ENCODE measurements at places on chromosomes 3 and 15.

GRCh38 chr3:50356553-50356952, 2.8 kb downstream of the TMEM115 start:
- no peak for DNase-seq

DNA sequence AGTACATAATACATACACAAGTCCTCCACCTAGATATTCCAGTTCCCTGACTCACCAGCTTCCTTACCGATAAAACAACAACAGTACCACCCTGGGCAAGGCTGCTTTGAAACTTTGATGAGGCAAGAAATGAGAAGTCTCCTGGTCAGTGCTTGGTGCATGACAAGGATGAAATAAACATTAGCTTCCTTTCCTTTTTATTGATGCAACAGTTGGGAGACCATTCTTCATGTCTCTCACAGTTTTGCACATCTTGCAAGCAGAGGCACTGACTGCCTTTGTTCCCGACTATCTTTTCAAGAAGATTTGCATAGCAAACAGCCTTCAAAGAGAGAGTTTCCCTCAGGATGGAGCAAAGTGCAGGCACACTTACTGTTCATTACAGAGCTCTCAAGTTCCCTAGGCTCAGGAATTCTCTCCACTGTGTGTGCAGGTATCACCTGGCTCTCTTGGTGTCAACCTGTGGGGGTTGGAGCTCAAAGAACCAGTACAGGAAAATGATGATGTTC, 65.2 kb downstream of the MYLK start:
- DNase-seq, result no peak

DNA sequence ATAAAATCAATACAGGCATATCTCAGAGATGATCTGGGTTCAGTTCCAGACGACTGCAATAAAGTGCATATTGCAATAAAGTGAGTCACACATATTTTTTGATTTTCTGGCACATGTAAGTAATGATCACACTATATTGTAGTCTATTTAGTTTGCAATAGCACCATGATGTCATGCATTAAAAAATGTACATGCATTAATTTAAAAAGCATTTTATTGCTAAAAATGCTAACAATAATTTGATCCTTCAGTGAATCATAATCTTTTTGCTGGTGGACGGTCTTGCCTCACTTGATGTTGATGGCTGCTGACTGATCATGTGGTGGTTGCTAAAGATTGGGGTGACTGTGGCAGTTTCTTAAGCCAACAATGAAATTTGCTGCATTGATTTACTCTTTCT, 511.1 kb downstream of the OTOL1 start:
- DNase-seq, result no peak

GRCh38 chr15:50814634-50815033, 49.1 kb upstream of the SPPL2A start:
- DNase-seq, result no peak

GRCh38 chr15:95624616-95625361, 705.7 kb upstream of the NR2F2 start:
- no peak for DNase-seq

DNA sequence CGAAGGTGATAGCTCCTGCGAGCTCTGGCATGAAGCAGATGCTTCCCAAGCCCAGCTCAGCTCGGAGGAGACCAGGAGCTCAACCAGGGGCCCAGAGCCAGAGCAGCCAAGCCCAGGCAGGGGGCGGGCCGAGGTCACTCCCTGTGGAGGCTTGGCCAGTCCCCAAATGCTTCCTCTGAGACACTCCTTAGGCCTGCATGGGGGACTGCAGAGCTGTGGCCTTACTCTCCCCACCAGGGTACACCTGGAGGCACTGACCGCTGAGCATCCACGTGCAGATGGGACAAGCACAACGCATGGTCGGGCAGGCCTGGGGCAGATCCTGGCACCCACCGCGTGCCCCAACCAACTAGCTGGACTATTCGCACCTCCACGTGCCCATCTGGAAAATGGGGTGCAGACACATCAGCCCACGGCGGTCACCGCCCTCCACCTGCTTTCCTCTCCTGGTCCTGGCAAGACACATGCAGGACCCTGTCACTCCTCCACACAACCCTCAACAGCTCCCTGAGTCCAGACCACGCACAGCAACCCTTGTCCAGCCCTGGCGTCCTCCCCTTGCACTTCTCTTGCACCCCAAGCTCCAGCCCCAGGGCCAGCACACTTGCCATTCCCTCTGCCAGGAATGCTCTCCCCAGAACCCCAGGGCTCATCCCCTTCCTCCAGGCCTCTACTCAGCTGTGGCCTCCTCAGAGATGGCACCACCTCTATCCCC, 164.7 kb upstream of the IQSEC1 start:
- no peak for DNase-seq

- DNase-seq, result no peak
Measured at GRCh38 chr15:29134641-29135308, 134.8 kb downstream of the NSMCE3 start.

DNA sequence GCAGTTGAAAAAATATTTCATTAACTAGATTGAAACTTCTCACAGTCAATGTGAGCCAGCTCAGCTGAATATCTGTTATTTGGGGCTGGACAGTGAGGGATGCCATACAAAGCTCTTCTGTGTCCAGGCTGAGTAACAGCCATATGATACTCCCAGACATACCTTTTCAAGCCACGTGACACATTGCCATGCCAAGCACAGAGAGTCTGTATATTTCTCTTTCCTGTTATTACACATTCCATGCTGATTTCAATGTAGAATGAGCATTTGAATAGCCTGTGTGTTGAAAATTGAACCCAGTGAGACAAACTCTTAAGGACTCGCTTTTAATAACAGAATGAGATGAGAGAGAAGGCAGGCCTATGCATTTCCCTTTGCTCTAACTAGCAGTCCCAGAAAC, 334.7 kb upstream of the RASGRP1 start:
- DNase-seq, result no peak

- DNase-seq, result no peak
Measured at GRCh38 chr15:40081691-40082194, 26.9 kb downstream of the BMF start.

GRCh38 chr15:52295421-52296001, at the start of gene MYO5C:
Gene MYO5C (minus strand): TSS chr15:52295804. CDS start chr15:52295636, 168 bp downstream.
- no peak for DNase-seq

- DNase-seq, result no peak
Measured at GRCh38 chr3:165783383-165783782, 53.8 kb downstream of the BCHE start.

- DNase-seq, result no peak
Measured at GRCh38 chr15:39730552-39730951, 52.1 kb downstream of the FSIP1 start.

DNA sequence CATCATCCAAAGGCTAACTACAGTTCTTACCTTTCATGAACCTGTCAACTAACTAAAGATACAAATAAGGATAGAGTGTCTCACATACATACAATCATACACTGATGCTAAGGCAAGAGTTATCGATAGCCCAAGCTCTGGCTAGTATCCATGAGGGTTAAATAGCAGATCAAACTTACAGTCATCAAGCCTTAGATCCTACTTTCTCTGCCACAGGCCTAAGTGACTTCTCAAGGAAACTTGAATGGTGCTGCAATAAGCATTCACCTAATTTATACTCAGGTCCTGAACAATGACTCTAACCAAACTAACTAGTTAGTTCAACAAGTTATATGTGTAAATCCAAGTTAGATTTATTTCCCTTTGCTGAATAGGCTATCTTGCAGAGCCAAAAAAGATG, 51.0 kb downstream of the ALDH1A2 start:
- no peak for DNase-seq

DNA sequence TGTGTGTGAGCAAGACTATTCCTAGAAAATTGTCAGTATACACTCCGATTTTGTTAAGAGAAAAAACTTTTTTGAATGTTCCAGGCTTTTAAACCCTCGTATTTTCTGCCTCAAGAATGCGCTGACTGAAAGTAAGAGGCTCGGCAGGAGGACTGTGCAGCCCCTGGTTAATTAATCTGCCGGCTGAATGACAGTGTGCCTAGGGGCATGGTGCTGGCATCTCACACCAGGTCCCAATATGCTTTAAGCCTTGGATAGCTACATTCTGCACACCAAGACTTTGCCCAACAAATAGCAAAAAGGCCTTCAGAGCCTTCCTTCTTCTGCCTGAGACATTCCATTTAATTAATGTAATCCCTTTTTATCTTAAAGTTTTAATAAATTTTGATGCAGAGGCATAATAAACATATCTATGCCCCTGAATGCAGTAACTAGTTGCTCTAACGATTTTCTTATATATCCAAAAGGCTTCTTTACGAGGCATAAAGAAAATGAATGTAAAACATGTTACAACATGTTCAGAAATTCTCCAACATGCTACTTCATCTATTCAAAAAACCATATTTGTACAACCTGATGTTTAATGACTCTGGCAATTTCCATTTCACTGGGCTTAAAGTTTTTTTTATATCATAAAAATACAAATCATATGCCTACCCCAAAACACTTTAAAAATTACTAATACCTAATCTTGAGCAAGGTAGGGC, 37.9 kb downstream of the DPH6 start:
- DNase-seq, result no peak

- DNase-seq, result no peak
Measured at GRCh38 chr15:64197425-64197824, 34.6 kb upstream of the PPIB start.

DNA sequence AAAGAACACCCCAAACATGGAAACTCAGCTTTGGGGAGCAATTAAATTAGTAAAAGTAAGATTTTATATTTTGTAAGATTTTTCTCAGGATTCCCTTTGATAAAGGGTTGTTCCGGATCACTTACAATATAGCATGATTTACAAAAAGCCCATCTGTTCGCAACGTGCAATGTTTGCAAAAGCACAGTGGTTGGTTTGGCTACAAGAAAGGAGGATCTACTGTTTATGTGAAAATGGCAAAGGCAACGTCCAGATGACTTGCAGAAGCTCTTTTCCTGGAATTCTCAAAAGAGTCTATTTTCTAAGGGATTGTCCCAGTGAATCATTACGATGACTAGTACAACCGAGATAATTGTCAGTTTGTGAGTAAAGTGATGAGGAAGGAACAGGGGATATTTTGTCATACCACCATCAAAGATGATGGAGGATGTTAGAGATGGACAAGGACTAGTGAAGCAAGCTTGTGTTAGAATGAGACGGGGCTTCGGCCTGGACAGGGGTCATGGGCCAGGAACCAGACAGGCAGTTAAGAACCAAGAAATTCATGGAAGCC, 71.6 kb downstream of the CRYGS start:
- DNase-seq, result no peak

DNA sequence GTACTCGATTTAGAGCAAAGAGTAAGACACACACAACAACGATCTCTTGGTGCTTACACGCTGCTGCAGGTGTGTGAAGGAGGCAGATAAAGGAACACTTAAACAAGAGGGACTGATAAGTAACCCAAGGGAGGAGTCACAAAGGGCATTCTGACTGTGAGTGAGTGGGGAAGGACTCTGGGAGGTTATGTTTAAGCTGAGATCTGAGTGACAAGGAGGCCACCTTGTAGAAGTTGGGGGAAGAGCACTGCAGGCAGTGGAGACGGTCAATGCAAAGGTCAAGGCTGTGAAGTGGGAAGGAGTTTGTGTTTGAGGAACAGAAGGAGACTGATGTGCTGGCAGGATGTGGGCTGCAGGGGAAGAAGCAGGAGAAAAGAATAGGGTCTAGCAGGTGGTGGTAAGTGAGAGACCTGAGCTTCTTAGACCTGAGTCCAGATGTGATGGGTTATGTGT, 63.1 kb downstream of the LPP start:
- DNase-seq, result no peak

GRCh38 chr3:107598926-107599771, 76.4 kb downstream of the BBX start:
- DNase-seq, result peak; percentile 52

DNA sequence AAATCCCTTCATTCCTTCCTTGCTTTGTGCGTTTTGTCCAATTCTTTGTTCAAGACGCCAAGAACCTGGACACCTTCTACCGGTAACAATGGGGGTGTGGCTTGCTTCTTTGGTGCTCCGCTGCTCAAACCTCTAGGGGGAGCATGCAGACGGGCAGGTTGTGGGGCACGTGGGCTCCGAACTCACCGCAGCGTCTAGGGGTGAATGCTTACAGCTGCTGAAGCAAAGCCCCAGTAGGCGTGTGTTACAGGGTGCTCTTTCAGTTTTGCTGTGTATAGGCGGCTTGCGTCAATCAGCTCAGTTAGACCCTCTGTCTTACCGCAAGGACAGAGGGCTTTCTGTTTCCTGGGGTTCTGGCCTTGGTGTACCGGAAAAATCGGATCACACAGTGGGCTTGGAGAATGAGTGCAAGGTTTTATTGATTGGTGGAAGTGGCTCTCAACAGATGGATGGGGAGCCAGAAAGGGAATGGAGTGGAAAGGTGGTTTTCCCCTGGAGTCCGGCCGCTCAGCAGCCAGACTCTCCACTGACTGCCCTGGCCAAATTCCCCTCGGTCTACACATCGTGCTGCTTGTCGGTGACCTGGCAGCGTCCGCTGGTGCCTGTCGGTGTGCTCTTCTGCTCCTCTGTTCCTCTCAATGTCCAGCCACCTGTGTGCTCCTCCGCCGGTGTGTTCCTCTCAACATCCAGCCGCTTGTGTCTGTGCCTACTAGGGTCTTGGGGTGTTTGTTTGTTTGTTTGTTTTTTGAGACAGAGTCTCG, 1.2 kb upstream of the LRRC34 start:
- peak; percentile 77 for DNase-seq

- DNase-seq, result no peak
Measured at GRCh38 chr3:4823986-4824925, 155.0 kb upstream of the BHLHE40 start.

- DNase-seq, result no peak
Measured at GRCh38 chr3:159147813-159148212, 346.0 kb downstream of the MFSD1 start.

- no peak for DNase-seq
Measured at GRCh38 chr3:150508401-150508800, 37.9 kb downstream of the SERP1 start.

DNA sequence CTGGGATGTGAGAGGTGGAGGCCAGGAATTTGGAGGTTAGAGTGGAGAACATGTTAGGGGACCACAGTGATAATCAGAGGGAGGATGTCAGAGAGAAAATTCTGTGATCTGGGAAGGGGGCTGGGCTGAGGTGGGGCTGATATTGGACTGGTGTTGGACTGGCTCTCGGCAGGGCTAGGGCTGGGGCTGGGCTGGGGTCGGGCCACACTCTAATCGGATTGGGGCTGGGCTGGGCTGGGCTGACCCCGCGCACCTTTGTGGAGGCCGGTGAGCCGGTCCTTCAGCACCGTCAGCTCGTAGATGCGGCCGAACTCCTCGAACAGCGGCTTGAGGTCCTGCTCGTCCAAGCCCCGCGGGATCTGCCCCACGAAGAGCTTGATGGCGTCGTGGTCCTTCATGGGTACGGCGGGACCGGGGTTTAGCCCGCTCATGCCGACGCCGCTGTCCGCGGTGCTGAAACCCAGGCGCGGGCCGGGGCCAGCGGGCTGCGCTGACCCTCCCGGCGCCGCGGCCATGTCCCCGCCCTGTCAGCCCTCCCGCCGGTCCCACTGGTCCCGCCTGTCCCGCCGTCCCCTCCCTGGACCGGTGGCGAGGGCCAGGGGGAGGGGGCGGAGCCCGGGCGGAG, 485 bp downstream of the CELF6 start:
- DNase-seq, result peak; percentile 38
